Hypothalamus (tissue), 51 donors: ENCODE measurements at places on chromosomes 11 and 22.

- DNase-seq = no peak
Observed at GRCh38 chr11:103326070-103326794, 217.0 kb downstream of the DYNC2H1 start.

DNA sequence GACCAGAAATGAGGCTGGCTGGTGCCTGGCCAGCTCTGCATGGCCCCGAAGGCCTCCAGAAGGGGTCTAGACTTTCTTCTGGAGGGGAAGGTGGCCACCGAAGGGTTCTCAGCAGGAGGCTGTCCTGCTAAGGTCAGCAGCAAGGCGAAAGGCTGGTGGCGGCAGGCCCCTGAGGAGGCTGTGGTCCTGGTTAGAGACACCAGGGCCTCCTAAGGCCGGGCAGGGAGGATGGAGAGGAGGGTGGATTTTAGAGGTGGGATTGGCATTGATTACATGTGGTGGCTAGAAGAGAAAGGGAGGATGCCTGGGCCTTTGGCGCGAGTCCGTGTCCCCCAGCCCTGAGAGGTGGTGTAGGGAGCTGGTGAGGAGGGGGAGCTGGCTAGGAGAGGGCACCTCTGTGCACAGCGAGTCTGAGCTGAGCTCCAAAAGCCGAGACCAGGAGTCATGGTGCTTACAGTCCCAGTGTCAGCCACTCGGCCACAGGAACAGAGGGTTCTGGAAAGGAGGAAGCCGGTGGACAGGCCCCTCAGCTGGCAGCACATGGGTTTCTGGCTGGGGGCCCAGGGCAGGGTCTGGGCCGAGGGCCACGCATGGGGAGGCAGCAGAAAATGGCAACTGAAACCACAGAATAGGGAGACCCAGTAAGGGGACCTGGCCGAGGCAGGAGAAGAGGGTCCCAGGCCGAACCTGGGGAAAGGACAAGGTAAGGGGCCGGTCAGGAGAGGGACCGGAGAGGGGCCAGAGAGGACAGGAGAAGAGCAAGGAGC is 2.5 kb downstream of the FERMT3 start:
- DNase-seq = no peak

- no peak for DNase-seq
Observed at GRCh38 chr11:75982309-75982708, 167.3 kb downstream of the UVRAG start.

DNA sequence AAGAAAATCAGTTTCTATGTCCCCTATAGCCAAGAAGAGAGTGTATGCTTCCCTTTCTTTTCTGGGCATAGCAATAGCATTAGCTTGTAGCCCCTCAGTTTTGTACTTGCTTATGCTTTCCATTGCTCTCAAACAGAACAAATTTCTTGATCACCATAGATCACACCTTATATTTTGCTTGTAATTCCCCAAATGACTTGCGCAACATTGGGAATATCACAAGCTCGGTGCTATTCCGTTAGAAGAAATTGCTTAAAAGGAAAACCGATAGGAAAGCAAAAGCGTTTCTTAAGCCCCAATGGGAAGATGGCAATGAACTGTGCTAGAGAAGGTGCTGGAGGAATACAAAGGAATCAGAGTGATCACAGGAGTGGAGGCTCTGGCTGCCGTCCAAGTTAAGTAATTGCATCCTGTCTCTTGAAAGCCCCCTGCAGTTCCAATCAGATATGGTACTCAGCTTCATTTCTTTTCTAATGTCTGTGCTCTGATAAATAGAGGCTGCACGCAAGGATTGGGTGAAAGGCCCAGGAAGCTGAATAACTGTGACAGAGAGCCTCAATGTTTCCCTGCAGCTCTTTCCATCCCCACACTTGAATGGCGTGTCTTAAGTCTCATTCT is 182.1 kb upstream of the KIRREL3 start:
- DNase-seq = no peak

GRCh38 chr11:41309111-41309522 is 150.3 kb downstream of the LRRC4C start:
- DNase-seq = no peak

GRCh38 chr11:61009392-61010275 is 38.2 kb downstream of the CD6 start:
- DNase-seq = no peak

GRCh38 chr11:107848345-107848744 is 10.2 kb downstream of the SLC35F2 start:
- no peak for DNase-seq

GRCh38 chr11:45105233-45105983 is 41.0 kb upstream of the PRDM11 start:
- peak; percentile 67 for DNase-seq
